EH (cell line): ENCODE measurements at places on chromosomes 13 and 19.

DNA sequence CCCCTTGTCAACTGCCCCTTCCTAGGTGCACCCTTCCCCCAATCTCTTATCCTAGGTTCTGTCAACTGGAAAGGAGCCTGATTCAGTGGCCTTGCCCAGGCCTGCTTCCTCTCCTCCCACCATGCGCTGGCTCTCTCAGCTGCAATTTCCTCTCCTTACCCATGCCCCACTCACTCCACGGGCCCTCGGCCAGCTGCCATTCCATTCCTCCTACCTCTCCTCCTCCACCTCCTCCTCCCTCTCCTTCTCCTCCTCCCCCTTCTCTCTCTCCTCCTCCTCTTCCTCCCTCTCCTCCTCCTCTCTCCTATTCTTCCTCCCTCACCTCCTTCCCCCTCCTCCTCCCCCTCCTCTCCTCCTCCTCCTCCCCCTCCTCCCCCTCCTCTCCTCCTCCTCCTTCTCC lies 9.6 kb upstream of the TIMM44 start:
- DNase-seq = peak; percentile 72

- peak; percentile 73 for DNase-seq
These were observed 13.2 kb upstream of the CREB3L3 start for GRCh38 chr19:4140237-4140711.

GRCh38 chr19:18020212-18021085 lies 12.5 kb downstream of the ARRDC2 start:
- peak; percentile 73 for DNase-seq

- peak; percentile 29 for DNase-seq
These were observed 88.0 kb downstream of the TBC1D4 start for GRCh38 chr13:75393839-75394520.

GRCh38 chr13:95091755-95092154 lies 209.5 kb downstream of the ABCC4 start:
- no peak for DNase-seq

GRCh38 chr13:113758651-113759524 lies at the start of gene TMEM255B:
TMEM255B (plus strand) TSS chr13:113759226; CDS start chr13:113759270, 44 bp downstream.
- DNase-seq = peak; percentile 72

GRCh38 chr13:101572456-101572855 lies 120.0 kb downstream of the ITGBL1 start:
- peak; percentile 62 for DNase-seq

- DNase-seq = no peak
These were observed 17.9 kb upstream of the GAS6 start for GRCh38 chr13:113881614-113882266.

GRCh38 chr13:36975172-36975571 lies 24.0 kb downstream of the ALG5 start:
- no peak for DNase-seq

GRCh38 chr13:111395511-111396393 lies 75.3 kb downstream of the TEX29 start:
- no peak for DNase-seq

DNA sequence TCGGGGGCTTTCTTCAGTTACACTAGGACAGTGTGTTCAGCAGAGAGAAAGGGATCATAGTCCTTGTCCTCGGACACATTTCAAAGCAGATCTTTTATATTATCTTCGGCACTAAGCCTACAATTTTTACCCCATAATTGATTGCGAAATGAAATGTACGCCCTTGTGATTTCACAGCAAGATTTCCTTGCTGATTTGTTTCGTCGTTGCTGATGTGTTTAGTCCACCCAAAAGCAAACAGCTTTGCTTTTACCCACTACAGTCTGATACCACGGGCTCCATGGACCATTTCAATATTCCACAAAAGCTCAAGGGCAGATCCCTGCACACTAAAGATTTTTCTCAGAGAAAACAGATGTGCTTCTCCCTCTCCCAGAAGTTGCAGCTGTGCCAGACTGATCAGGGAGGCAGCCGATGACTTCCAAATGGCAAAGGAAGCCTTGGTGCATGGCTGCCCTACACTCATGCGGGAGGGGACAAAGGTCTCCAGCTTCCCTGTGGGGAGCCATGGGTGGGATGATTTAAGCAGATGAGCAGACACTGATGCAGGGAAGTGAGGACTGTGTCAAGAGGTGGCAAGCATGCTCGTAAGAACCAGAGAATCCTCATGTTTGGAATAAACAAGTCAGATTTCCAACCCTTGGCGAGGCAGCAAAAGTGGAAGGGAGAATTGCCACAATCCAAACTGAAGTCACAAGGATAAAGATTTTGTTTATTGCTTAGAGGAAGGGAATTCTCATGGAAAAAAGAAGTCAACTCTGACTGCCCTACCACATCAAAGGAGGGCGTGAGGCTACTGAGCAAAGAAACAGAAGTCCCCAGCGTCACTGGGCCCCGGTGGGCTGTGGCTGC lies 81.1 kb downstream of the STK24 start:
- DNase-seq = peak; percentile 29

DNA sequence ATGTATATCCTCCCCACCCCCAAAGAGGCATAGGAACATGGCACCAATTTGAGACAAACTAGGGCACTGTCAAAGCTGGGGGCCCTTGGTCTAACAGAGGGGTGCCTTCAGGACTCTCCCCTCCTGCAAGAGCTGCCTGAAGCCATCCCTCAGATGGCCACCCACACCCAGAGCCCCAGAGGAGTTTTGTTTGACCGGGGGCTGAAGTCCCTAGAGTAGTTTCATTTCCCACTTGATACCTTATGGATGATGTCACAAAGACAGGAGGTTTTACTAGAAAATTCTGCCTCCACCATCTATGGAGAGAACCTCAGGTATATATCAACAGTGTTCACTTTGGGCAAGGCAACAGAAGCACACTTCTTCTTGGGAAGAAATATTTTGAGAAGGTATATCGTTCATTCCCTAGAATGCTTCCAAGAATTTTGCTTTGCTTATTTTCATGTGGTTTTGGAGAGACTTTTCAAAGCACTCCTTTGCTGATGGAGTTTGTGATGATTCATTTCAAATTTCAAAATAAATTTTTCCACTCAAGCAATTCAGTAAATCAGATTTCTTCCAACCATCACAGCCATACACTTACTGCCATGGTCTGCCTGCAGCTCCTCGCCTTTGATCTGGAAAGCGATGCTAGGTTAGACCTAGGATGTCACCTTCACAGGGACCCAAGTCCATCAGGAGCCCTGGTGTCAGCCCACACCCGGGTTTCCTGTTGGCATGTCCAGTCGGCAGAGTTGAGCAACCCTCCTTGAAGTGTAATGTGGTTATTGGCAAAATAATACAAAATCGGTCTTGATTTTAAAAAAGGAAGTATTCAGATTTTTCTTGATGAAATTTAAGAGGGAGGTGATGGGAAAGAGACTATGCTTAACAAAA lies 207.0 kb downstream of the SHISA2 start:
- DNase-seq = no peak

- DNase-seq = peak; percentile 30
These were observed 39.5 kb downstream of the RASL11A start for GRCh38 chr13:27309967-27310598.

GRCh38 chr13:50635504-50635903 lies 208.0 kb downstream of the DLEU7 start:
- DNase-seq = no peak

- DNase-seq = no peak
These were observed 8.5 kb upstream of the ZNF304 start for GRCh38 chr19:57342582-57342981.

- no peak for DNase-seq
These were observed 11.7 kb downstream of the ZSCAN1 start for GRCh38 chr19:58045411-58046050.

GRCh38 chr13:100549316-100549715 lies 39.3 kb downstream of the GGACT start:
- no peak for DNase-seq

- DNase-seq = no peak
These were observed 60.5 kb downstream of the EFNB2 start for GRCh38 chr13:106474912-106475311.

- peak; percentile 46 for DNase-seq
These were observed 105.6 kb downstream of the RAB20 start for GRCh38 chr13:110455941-110456340.

GRCh38 chr13:53848366-53848961 lies 819.9 kb downstream of the OLFM4 start:
- no peak for DNase-seq

DNA sequence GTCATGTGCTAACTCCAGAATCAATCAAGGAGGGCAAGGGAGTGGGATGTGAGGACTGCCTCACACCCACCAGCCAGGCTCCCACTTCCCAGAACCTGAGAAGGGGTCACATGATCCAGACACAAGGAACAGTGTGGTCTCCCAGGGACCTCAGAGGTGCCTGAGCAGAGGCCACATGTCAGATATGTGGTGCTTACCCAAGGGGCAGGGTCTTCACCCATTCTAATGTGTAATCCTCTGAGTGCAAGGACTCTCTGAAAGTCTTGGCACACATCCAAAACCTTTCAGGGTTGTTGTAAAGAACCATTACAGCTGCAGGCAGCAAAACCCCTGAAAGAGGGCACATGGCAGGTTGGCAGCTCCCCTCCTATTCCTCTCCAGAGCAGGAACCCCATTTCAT lies 656.6 kb downstream of the UQCRFS1 start:
- DNase-seq = no peak

DNA sequence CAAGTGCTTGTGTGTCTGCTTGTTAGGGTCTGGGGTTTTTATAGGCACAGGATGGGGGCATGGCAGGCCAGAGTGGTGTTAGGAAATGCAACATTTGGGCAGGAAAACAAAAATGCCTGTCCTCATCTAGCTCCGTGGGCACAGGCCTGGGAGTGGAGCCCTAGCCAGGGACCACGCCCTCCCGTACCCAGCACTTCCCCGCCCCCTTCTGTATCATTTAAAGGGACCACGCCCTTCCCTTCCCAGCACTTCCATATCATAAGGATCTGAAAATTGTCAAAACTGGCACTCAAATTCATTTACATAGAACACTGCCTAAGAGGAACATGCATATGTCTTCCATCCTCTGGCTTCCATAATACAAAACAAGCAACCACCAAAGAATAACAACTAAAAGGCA lies 185.8 kb downstream of the B3GLCT start:
- DNase-seq = no peak

DNA sequence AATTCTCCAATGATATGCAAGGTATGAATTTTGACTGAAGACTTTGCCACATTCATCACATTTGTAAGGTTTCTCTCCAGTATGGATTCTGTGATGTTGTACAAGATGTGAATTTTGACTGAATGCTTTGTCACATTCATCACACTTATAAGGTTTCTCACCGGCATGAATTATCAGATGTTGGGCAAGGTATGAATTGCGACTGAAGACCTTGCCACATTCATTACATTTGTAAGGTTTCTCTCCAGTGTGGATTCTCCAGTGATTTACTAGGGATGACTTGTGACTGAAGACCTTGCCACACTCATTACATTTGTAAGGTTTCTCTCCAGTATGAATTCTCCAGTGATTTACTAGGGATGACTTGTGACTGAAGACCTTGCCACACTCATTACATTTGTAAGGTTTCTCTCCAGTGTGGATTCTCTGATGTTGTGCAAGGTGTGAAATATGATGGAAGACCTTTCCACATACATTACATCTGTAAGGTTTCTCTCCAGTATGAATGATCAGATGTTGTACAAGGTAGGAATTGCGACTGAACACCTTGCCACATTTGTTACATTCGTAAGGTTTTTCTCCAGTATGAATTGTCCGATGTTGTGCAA lies 24.8 kb downstream of the ZNF83 start:
- DNase-seq = no peak

DNA sequence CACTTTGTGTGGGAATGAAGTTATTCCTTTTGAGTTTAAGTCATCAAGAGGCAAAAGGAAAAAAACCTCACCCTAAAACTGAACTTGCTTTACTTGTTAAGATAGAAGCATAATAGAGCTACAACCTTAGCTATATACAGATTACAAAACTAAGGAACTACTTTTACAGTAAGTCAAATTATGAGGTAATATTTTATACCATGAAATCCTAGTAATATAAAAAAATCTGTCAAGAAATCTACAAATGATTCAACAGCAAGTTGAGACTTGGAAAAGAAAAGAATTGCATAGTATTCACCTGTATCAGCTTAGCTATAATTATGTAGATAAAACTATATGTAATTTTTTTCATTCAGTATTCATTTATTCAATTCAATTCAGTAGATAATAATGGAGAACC lies 335.3 kb downstream of the KLF5 start:
- DNase-seq = no peak

- no peak for DNase-seq
These were observed 17.9 kb upstream of the TINCR start for GRCh38 chr19:5585461-5586299.

GRCh38 chr19:20371911-20372310 lies 193.7 kb downstream of the ZNF737 start:
- no peak for DNase-seq

DNA sequence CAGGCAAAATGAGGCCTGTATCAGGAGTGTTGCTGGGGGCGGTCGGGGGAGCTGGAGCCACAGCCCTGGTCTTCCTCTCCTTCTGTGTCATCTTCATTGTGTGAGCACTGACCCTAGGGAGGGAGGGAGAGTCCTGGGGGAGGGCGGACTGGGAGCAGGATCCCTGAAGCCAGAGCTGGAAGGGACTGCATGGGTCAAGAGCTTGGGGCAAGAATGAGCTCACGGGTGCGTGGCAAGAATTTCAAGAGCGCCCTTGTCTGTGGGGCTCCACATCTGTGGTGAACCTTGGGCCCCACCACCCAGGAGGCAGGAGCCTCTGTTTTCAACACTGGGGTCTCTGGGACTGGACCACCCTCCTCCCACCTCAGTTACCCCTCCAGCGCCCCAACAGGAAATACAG lies 4.7 kb downstream of the SIGLEC7 start:
- DNase-seq = no peak

GRCh38 chr13:23679220-23679619 lies 109.0 kb downstream of the TNFRSF19 start:
- DNase-seq = peak; percentile 65

- DNase-seq = no peak
These were observed 2.1 kb downstream of the CALM3 start for GRCh38 chr19:46603195-46603637.

DNA sequence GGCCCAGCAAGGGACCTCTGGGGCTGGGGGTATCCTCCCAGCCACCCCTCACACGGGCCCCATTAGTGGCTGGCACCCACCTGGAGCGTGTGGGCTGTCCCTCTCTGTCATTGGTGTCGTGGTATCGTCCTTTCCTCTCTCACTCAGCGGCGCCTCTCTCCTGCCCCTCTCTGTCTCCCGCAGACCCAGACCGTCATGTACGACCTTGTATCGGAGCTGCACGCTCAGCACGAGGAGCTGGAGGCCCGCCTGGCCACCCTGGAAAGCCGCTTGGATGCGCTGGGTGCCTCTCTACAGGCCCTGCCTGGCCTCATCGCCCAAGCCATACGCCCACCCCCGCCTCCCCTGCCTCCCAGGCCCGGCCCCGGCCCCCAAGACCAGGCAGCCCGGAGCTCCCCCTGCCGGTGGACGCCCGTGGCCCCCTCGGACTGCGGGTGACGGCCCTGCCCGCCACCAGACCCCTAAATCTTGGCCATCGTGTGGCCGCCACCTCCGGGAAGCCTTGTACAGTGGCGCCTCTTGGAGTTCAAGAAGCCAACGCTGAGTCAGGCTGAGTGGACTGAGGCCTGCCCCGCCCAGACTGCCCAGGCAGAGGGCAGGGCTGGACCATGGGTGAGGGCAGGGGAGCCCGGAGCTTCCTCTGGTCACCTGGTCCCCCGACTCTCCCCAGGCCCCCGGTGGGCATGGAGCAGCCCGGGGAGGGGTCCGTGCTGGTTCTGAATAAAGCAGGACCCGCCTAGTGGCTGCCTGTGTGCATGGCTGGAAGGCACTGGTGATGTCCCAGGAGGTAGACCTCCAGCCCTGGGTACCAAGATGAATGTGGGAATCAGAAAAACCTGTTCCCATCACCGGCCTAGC lies 9.8 kb upstream of the ARRDC2 start:
- DNase-seq = no peak
